Muscle of leg (tissue), 16 donors: ENCODE measurements at places on chromosomes 11 and 22. TPM values are rescaled to one million over a fixed set of nuclear protein-coding genes. Genes with fewer than 3 reads are reported as not detected.

DNA sequence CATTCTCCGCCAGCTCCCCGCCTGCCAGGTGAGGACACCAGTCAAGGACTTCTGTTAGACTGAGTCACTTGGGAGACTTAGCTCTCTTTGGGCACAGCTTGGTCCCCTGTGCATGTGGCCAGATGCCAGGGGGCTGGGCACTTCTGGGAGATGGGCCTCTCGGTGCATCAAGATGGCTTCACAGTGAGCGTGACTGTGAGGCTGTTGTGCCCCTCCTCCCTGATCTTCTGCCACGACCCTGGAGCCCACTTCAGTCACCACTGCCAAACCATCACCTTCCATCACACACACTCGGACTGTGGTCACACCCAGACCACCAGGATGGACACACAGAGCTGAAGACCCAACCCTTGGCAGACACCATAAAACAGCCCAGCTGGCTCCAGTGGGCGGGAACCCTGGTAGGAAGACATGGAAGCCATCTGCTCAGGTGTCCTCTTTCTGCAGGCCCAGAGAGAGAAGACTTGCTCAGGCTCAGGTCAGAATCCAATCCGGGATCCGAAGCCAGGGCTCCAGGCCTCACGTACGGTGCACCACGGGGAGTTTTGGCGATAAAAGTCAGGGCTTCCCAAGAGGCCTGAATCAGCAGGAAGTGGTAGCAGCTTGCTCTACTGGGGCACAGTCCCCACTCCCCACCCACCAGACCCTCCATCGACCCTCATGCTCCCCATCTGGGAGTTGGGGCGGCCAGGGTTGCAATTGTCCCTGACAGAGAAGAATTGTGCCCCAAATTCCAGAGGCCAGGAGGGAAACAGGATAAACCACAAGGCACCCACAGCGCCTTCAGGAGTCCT is 29.8 kb upstream of the CD5 start:
- no peak for DNase-seq

Gene PITPNM1
- 4.9 TPM for total RNA-seq

Gene TIGD3
- total RNA-seq, result 0.22 TPM

DNA sequence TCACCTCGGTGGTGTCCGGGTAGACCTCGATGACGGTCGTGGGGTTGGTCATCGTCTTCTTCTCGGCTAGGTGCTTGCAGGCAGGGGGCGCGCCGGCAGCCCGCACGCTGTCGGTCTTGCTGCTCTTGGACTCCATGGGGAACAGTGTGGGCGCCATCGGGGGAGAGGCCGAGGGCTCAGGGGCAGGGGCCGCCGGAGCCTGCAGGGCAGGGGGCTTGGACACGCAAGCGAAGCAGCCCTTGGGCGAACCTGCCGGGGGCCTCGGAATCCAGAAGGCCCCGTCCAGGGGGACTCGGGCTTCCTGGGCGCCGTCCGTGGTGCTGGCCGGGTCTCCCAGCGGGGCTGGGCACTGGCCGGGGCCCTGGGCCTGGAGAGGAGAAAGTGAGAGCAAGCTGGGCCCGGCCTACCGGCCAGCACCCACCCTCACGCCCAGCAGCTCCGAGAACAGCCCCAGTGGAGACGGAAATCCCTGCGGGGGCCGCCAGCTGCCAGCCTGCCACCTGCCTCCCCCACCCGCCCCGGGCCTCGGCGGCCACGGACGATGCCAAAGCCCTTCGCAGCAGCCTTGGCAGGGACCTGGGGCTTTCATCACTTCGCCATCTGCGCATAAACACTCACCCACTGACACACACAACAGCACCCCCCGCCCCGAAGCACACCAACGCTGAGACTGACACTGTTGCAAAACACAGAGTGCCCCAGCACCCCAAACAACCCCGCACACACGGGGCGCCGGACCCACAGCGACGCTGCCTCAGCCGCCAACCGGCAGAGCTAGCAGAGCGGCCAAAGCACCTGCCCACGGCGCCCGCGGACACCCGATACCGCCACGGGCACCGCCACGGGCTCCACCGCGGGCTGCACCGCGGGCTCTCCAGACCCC is 2.4 kb downstream of the IFITM10 start:
- no peak for DNase-seq

DNA sequence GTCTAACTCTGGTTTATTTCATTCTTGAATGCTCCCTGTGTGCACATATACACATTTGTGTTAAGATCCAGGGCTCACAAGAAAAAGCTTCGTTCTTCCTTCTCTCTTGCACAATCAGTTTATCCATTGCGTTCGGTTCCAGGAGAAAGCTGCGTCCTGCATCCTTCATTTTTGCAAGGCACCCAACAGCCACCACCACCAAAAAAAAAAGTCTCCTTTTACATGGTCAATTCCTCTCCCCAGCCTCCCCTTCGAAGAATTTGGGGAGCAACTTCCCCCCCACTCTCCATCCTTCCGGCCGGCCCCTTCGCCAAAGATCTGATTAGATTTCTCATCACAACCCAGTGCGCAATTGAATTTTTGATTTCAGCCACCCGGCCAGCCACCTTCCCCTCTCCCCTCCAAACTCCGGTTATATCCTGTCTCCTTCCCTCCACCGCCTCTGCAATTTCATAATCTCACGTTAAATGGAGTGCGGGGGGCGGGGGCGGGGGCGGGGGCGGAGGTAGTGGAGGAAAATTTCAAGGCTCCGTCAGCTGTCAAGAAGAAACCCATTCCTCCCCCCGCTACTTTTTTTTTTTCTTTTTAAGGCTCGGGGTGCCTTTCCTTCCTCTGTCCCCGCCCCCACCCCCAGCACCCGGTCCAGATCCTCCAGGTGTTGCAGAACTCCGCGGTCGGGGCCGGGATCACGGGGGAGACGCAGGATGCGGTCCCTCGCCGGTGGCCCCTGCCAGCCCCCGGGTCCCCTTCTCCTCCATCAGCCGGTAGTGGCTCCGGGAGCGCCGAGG is 1166.5 kb downstream of the LRRC4C start:
- DNase-seq, result peak; percentile 74

DNA sequence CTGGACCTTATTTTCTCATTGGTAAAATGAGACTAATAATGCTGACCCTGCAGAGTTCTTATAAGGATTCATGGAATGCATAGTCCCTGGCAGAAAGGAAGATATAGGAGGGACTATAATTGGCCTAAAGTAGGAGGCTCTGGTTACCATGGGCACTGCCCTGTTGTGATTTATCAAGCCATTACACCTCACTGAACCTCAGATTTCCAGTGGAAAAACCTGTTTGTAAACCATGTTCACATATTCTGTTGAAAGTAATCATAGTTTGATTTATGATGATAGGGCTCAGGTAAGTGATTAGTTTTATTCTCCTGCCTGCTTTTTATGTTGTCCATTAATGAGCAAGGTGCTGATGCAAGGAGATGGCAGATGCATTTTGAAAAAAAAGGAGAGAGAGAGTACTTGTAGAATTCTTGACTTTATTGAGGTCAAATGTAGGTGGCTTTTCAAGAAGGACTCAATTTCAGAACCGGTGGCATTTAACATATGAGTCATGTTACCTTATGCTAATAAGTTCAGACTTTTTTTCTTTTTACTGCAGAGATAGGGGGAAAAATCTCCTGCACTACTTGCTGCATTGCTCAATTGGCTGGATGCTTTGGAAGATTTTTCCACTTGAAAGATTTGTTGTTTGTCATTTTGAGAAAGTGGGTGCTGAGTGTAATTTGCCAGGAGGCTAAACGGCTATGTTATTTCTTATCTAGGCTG is 14.6 kb downstream of the NF2 start:
- no peak for DNase-seq

DNA sequence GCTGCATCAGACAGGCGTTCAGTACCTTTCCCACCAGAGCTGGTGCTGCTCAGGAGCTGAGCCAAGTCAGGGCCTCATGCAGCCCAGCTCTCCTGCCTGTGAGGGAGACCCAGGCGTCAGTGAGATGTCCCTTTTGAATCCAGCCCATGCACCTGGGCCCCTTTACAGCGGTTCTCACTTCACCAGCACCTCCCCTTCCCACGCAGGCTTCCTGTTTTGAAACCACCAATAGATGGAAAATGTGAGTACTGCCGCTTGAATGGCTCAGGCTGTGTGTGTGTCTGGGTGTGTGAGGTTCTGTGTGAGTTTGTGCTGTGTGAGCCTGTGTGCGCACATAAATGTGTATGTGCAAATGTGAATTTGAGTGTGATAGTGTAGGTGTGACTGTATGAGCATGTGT is 88.4 kb downstream of the UBASH3B start:
- peak; percentile 93 for DNase-seq

DNA sequence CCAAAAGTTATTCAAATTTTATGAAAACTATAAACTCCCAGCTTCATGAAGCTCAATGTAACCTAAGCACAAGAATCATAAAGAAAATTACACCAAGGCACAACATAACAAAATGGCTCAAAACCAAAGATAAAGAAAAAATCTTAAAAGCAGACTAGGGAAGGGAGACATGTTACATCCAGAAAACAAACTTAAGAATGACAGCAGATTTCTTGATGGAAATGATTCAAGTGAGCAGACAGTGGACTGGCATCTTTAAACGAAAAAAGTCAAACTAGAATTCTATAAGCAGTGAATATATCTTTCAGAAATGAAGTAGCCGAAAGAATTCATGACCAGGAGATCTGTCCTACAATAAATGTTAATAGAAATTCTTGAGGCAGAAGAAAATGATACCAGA is 75.6 kb downstream of the SHANK2 start:
- no peak for DNase-seq

DNA sequence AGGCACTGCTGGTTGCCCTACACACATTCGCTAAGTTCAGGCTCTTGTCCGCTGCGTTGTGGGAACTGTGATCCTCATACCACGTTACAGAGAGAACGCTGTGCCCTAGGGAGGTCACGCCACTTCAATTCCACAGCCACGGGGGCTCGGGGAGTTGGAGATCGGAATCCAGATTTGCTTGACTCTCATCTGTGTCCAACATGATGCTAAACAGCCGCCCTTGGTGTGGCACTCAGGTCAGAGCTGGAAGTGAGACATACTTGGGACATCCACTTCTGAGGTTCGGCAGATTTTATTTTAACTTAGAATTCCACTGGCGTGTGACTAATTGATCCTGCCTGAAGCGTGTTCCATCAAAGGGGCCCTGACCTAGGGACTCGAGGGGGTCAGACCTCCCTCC is 41.7 kb downstream of the RIBC2 start:
- DNase-seq, result no peak

Gene MS4A10
- total RNA-seq, result not detected

DNA sequence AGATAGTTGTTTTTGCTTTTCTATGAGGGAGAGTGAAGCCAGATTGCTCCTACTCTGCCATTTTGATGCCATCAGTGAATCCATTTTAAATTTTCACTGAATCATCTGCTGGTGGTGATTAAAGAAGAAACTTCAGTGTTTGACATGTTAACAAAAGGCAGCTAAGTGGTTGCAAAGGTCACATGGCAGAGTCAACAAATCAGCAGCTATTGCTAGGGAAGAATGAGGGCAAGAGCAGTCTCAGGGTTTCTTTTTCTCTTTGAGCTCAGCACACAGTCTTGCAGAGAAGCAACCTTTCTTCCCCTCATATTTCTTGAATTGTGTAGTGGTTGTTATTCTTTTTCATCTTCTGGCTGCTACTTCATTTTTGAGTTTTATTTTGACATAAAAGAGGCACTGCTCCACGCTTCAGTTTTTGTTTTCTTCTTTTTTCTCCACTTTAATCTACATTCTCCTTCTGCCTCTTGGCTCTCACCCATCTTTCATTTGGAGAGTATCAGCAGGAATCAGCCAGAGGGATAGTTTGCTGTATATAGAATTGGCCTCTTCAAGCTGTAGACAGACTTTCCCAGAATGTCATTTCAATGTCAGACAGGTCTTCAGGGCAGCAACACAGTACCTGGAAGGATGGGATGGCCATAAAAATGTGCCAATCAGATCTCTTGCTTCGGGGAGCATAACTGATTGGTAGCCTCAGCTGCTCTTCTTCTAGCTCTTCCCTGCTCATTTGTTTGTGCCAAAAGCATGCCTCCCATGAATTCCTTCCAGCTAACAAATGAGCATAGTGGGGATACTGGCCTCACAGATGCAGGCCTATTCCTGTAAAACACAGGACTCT is 153.9 kb downstream of the TRPC6 start:
- DNase-seq, result peak; percentile 82

DNA sequence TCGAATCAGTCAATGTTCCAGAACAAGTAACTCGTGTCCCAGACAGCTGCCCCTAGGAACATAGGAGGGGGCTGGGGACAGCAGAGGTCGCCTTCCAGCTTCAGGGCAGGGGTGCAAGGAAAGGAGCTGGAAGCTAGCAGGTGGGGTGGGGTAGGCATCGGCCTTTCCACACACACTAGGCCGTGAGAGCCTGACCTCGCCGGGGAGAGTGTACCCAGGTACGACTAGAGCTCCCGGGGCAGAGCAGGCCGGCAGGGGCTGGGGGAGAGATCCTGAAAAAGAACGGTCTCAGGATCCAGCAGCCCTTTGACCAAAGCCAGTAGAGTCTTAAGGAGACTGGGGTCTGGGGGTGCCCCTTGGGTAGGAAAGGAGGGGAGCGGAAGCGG is 1127.5 kb downstream of the BRD1 start:
- no peak for DNase-seq

- no peak for DNase-seq
Observed at GRCh38 chr11:70328556-70328955, 58.1 kb downstream of the PPFIA1 start.

Gene OR8J1
- not detected for total RNA-seq

Gene OR10A2
- not detected for total RNA-seq

- no peak for DNase-seq
Observed at GRCh38 chr11:83363312-83363711, 77.1 kb upstream of the CCDC90B start.

- no peak for DNase-seq
Observed at GRCh38 chr11:96358321-96358720, 15.3 kb upstream of the MAML2 start.

Gene TSPAN32
- 2.7 TPM for total RNA-seq

Gene PRG3
- total RNA-seq, result 0.22 TPM

Gene MOGAT2
- total RNA-seq, result not detected

Gene ADSL
- total RNA-seq, result 167 TPM

GRCh38 chr11:123185326-123185725 is 9.7 kb downstream of the CLMP start:
- DNase-seq, result no peak

Gene DBX1
- total RNA-seq, result 1.3 TPM

- DNase-seq, result peak; percentile 37
Observed at GRCh38 chr22:45334528-45334927, 24.8 kb downstream of the FAM118A start.

Gene CERK
- total RNA-seq, result 21.5 TPM

DNA sequence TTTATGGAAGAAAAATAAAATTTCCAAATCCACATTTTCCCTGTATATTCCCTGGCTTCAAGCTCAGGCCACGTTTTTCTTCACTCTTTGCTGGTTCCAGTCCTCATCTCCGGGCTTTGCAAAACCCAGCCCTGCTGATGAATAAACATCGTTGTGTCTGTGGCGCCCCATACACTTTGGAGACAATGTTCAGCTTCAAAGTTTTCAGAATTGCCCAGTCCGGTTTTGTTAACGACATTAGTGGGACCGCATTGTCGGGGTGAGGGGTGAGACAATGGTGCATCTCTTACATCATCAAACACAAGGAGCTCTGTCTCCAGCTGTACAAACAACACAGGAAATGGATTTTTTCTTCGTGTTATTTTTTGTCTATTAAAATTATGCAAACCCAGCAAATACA is 53.4 kb upstream of the HTATIP2 start:
- DNase-seq, result peak; percentile 9
